ENCODE measurements at places on chromosomes 11 and 22.
A peak's percentile ranks its signal among the peaks of the same experiment; 100 is the strongest.

DNA sequence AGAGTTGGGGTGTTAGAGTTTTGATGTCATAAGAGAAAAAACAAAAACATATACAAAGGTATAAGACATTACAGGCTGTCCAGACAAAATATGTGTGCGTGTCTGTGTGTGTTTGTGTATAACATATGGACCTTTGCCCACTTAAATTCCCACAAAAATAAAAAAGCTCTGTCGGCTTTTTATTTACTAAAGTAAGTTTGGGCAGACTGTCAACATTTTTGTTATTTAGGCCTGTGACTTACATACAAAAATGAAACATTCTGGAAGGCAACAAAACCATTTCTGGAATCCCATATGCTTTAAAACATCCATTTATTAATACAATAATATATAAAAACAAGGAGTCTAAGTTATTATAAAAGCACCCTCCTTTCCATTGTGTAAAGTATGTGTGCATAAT, 960.1 kb upstream of the FAT3 start:
- DNase-seq: no peak

GRCh38 chr22:30989474-30989873, 20.4 kb downstream of the TUG1 start:
- DNase-seq: no peak

DNA sequence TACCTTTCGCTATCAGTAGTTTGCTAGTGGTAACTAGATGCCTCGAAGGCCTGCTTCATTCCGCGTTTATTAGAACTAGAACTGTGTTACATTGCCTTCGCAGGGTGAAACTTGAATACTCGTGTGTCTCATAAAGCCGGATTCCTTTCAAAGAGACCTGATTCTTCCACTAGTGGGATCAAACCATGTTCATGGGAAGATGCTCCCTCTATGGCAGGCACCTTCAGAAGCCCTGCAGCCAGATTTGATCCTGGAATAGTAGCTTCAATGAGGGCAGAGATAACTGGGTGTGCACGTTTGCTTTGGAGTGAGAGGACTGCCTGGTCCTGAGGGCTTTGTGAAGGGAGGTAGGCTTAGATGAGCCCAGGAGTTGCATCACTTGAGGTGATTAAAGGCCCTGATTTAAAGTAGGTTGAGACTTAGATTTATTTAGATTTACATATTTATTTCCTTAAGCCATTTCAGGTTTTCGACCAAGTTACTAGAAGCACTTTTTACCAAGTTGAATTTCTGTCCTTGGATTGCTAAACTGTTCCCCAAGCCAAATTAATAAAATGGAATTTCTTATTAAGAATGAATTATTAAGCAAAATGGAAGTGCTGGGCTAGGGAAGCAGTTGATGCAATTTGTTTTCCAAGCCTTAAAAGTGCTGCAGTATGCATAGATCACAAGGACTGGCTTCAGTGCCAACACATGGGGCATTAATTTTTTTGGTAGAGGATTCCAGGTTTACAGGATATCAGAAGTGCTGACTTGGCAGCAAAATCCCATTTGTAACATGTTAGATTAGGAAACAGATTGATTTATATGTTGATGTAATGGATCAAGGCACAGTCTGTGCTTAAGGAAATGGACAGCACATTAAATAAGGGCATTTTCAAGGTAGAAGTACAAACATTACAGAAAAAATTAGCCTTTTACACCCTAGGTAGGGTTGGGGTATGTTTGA, 32.9 kb downstream of the APLP2 start:
- DNase-seq: no peak

- no peak for DNase-seq
Observed at GRCh38 chr22:20423906-20424551, 13.6 kb downstream of the SCARF2 start.

DNA sequence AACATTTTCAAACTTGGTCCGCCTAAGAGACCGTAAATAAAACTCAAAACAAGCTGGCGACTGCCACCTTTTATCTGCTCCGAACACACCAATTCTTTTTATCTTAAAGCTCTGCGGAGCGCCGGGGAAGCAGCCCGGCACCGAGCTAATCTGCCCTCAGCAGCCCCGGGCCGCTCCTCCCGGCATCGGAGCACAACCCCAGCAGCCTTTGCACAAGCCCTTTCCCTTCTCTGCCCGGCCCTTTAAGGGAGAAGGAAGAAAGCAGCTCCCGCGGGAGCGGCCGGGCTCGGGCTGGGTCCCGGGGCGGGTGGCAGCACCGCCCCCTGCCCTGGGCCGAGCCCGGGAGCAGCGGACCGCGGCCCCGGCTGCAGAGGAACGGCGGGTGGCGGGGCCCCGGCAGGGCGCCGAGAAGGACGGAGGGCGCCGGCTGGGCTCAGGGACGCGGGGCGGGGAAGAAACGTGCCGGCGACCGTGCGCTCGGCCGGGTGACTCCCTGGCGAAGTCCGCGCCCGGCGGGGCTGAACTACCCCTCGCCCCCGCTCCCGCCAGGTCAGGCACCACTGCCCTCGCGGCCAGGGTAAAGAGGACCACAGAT, 133.6 kb upstream of the C11orf58 start:
- DNase-seq: no peak

DNA sequence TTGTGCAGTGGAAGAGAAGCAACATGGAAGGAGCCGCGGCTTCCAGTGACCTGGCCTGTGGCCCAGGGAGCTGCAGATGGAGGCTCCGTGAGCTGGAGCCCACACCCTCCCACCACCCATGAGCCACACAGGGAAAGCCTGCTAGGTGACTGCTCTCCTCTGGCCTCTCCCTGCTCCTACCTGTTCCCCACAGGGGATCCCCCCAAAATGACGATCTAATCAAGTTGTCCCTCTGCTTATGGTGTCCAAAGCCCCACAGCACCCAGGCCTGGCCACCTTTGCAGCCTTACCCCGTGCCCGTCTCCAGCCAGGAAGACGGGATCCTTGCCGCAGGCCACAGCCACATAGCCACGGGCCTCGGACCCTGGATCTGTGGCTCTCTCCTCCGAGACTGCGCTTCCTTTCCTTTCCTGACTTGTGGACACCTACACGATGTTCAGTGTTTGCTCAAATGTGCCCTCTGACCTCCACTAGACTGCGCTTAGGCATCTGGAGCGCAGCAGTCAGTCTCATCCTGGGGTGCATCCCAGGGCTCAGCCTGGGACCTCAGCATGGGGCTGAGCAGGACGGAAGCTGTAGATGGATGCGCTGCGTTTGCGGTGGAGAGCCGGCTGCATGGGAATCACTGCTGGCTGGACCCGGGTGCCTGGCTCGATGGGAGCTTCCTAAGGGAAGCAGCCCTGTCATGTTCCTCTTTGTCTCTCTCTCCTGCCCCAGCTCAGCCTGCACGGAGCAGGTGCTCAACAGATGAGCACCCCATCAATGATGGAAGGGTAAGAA, 133.3 kb downstream of the ST3GAL4 start:
- DNase-seq: no peak

DNA sequence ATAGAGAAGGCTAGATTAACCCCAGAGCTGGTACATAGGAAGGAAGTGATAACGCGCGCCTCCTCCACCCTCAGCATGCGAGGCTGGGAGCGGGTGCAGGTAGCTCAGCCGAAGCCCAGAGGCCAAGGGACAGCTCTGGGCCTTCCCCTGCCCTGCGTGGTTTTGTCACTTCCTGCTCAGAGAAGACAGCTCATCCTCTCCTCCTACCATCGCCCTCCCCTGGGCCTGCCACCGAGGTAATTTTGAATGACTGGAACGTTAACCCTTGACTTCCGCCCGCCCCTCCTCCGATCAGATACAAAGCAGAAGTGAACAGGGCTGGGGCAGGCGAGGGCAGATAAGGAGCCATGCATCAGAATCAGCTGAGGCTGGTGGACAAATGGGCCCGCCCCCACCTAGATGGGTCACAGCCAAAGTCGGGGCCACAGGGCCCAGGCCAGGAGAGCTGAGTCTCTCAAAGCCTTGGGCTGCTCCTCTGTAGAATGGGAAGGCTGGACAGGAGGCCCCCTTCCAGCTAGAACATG, 1.6 kb downstream of the RAC2 start:
- DNase-seq: peak; percentile 76

DNA sequence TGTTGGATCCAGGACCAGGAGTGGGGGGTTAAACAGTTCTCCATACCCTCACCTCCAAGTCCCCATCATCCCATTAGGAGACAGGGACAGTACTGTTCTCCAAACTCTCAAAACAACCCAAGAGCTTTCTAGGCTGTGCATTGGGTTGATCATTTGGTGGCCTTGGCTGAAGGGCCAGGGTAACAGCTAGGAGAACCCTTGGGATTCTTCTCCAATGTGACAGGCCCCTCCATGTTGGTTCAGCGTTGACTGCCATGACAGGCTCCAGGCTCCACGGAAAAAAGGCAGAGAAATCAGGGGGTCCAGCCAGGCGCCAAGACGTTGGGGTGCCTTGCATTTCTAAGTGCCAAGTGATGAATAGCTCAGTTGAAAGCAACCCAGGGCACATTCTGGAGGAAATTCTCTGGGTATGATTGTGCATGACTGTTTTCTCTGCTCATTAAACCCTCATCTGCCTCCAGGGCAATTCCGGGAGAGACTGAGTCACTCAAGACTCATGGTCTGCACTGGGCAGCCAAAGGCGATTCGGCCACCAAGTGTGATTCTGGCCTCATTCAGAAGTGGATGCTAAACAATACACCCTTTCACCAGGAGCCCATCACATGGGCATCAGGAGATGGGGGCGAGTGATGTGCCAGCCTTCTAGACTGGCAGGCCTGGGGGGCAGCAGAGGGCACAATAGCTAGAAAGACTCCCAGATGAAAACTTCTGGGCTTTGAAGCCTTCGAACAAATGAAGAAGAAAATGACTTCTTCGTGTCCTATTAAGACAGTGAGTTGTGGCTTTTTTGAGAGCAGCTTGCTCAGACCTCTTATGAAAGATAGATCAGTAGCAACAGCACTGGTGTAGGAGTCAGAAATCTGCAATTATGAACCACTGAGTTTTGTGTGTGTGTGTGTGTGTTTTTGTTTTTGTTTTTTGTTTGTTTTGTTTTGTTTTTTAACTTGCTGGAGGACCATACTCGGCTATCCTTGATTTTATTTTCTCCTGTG, 27.7 kb downstream of the CD44 start:
- no peak for DNase-seq

GRCh38 chr11:61667684-61668305, 12.4 kb upstream of the DAGLA start:
- DNase-seq: no peak

DNA sequence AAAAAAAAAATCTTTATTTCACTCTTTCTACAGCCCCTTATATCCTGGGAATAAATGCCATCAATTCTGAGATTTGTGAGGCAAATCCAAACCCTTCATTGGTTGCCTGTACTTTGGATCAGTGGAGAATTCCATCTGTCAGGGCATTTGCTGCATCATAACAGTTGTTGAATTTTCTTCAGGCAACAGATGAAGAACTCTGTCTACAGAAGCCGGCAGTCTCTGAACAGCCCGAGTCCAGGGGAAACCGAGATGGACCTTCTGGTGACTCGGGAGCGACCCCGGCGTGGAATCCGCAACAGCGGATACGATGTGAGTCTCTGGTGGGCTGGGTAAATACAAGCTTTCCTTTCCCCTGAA, 82.3 kb downstream of the C11orf91 start:
- DNase-seq: no peak

DNA sequence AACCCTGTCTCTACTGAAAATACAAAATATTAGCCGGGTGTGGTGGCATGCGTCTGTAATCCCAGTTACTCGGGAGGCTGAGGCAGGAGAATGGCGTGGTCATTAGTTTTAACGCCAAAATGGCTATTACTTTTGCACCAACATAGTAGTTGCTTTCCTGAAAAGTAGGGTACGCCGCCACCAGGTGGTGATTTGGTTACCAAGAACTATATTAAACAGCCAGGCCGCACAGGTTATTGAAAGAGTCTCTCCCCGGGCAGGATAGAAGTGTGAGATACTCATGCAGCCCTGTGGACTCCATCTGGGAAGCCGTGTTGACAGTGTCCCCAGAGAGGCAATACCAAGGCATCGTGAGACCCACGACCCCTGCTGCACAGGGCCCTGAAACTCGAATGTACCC, 24.6 kb upstream of the LRRC32 start:
- DNase-seq: no peak

- DNase-seq: no peak
Observed at GRCh38 chr22:26835929-26836528, 178.6 kb downstream of the MIAT start.

- no peak for DNase-seq
Observed at GRCh38 chr22:45511847-45512261, 9.2 kb downstream of the FBLN1 start.

- DNase-seq: no peak
Observed at GRCh38 chr22:24969560-24970301, 17.2 kb downstream of the KIAA1671 start.

DNA sequence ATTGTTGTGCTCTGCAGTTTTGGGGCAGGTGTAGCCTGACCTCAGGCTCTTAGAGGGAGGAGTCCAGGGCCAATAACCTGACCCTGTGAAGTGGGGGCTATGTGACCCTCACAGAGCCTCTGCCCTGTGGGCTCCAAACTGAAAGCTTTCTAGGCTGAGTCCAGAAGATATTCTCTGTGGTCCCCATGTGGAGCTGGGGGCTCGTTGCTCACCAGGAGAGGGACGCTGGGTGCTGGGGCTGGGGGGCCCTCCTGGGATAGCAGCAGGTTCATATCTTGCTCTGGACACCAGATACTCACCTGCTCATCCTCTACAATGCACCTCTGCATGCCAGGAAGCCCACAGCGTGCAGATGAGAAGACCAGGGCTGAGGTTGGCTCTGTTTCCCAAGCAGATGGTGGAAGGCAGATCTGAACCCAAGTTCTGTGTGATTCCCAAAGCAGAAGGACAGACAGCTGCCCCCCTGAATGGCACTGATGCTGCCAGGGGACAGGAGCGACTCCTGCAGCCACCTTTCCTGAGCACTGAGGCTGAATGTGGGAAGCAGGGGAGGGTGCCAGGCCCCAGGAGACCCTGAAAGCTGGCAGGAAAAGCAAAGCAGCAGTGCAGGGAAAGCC, 1022.0 kb downstream of the TBC1D22A start:
- DNase-seq: no peak

DNA sequence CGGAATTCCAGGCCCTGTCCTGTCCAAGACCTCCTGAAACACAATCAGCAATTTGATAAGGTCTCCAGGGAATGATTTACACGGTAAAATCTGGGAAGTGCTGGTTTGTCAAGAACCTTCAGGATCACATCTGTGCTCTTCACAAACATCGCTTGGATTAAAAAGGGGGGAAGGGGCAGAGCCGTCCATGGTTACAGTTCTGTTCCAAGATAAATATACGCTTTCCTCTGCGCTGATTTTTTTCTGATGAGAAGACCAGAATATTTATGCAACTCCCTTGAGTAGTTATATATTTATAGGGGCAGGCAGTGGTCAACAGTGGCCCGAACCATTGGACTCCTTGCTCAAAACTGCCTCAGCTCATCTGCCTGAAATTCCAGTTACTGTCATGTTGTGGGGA, 9.2 kb upstream of the APOL5 start:
- DNase-seq: no peak

GRCh38 chr11:11841116-11841722, 553 bp upstream of the USP47 start:
- peak; percentile 25 for DNase-seq
